SJCRH30 (cell line): ENCODE measurements at places on chromosomes 2 and 18.

DNA sequence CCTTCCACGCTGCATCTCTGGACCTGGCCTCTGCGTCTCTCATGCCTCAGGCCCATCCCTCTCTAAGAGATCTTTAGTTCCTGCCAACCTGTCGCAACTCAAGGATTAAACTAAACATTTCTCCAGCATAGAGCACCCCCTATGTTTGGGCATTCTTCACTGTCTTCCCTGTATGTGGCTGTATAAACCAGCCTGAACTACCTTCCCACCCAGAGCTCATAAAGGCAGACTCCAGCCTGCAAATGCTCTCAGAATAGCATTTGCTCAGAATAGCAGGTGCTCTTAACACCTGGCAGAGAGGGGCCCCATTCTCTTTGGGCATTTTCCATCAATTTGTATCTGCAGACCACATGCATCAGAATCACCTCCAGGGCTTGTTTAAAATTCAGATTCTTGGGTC lies 83.4 kb downstream of the EHD3 start:
- DNase-seq = no peak

- no peak for DNase-seq
Measured at GRCh38 chr2:7841751-7842150, 840.1 kb upstream of the ID2 start.

- DNase-seq = no peak
Measured at GRCh38 chr2:230643576-230644291, 68.9 kb upstream of the CAB39 start.

DNA sequence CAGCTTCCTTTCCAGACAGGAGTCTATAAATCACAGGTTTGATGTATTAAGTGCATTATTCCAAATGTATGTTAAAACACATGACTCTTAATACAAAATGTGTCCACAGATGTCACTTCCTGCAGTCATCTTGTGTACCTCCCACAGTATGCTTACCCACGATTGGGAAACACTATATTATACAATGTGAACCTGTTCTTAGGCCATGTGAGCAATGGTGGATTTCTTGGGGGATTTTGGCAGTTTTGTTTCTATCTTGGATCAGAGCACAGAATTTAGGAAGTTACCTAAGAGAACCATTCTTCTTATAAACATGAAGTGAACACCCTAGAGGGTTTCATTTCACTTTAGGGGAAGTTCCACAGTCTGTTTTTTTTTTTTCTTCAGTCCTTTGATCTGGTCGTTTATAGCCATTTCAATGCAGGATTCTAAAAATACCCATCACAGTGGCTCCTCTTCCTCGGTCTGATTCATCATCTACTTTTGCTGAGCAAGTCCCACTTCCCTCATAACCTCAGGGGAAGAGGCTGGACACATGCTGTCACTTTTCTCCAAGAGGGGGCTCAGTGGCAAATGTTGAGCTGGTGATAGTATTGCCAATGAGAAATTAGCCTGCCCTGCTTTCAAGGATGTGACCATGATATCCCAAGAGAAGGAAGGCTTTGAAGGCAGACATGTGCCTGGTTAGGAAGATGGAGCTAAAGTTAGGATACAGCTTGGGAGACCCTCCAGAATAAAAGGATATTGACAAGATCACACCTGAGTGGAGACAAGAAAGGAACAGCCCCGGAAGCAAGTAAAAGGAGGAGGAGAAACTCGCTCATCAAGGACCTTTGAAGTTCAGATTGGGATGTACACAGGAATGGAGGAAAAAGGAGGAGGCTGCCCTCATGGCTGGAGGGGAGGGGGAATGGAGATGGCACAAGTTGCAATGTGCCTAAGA lies 22.6 kb downstream of the PLEK start:
- DNase-seq = no peak

DNA sequence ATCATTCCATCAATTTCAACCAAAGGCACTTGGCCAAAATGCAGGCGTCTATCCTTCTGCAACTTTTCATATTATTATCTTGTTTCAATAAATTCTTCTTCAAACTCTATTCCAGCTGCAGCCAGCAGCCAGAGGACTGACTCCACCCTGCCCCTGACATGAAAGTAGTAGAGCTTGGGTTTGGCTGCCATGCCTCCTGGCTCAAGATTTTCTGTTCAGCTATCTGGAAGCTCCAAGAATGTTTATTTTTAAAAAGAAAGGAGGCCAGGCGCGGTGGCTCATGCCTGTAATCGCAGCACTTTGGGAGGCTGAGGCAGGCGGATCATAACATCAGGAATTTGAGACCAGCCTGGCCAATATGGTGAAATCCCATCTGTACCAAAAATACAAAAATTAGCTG lies 4.9 kb downstream of the DNAH7 start:
- DNase-seq = no peak

GRCh38 chr18:7516266-7517117 lies 50.6 kb upstream of the PTPRM start:
- no peak for DNase-seq

- no peak for DNase-seq
Measured at GRCh38 chr18:32717126-32717525, 55.7 kb downstream of the KLHL14 start.

- no peak for DNase-seq
Measured at GRCh38 chr18:12287131-12287681, 20.8 kb upstream of the TUBB6 start.

DNA sequence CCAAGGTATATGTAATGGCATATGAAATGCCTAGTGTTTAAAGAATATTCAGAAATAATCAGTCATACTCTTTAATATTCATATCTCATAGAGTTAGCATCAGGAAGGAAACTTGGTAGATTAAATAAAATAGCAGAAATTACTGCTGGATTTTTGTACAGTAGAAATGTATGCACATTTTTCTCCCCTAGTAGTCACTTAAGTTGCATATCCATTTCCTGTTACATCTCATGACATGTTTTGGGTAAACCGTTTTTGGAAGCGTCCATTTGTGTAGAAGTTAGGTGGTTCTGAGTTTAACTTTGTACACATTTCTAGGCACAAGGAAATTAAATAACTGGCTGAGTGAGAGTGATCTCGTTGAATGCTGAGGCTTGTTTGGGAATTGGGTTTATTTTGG lies 21.9 kb downstream of the NEDD4L start:
- DNase-seq = no peak
